ENCODE measurements at places on chromosomes 12 and 14. TPM values are rescaled to one million over a fixed set of nuclear protein-coding genes. Genes with fewer than 3 reads are reported as not detected.

- no peak for DNase-seq
Observed at GRCh38 chr12:68665016-68665569, 21.7 kb upstream of the NUP107 start.

GRCh38 chr14:29716150-29716549 is 211.5 kb downstream of the PRKD1 start:
- no peak for DNase-seq

DNA sequence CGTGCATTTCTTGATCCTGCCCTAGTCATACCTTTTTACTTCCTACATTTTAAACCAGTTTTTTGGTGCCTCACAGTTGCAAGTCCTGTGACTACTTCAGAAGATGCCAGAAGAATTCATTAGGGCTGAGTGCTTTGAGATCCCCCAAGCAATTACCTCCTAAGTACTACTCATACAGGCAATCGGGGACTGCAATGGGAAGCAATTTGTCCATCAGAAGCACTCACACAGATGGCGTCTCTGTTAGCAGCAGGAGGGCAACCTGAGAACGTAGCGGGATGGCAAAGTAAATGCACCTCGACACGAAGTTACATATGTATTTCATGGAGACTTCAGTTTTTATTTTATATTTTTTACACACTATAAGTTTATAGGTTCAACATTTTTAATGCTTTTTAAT is 188.3 kb downstream of the CAPZA3 start:
- DNase-seq: no peak

DNA sequence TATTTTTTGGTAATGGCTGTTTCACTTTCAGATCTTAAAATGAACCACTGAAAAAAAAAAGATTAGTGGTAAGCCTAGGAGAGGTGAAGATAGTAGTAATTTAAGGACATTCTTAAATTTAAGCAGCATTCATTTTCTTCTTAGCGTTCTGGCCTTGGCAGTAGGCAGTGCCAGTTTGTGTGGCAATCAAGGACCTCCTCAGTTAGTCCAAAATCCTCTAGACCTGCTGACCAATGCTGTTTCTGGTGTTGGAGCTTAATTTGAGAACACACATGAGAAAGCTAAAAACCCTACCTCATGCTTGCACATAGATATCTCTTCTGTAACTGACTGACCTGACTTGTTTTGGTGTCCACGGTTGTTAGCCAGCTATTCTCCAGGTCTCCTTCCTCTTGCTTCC is 219.8 kb upstream of the RGS6 start:
- no peak for DNase-seq

Gene IGF1
- not detected for total RNA-seq

Gene RNASE4
- total RNA-seq: 7.3 TPM

DNA sequence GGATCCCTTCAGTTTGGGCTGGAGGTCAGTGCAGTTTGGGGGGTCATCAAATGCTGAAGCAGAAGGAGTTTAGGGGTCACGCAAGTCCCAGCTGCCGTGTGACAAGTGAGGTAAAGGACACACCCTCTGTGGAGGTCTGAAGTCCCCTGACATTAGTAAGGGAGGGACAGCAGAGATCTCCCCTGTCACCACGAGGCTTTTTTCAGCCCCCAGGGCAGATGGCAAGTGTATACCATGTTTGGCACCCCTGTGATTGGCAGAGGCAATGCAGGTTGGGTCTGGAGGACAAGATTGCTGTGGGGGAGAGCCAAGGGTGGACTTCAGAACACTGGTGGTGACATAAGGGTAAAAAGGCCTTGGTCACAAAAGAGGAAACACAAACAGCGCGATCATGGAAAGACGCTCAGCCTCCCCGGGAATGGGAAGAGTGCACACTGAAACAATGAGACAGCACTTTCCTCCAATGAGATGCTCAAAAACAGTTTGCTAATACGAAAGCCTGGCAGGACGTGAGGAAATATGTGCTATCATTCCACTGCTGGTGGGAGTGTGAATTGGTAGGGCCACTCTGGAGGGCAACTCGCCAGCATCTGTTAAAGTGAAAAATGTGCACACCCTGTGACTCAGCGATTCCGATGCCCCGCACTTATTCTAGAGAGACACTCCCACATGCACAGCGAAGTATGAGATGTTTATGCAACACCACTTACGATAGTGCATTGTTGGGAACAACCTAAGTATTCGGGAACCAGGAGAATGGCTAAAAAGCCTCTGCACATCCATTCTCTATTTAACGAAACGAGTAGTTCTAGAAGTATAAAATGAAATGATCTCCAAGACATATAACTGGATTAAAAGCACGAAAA is 14.4 kb upstream of the CD27 start:
- peak; percentile 64 for DNase-seq

DNA sequence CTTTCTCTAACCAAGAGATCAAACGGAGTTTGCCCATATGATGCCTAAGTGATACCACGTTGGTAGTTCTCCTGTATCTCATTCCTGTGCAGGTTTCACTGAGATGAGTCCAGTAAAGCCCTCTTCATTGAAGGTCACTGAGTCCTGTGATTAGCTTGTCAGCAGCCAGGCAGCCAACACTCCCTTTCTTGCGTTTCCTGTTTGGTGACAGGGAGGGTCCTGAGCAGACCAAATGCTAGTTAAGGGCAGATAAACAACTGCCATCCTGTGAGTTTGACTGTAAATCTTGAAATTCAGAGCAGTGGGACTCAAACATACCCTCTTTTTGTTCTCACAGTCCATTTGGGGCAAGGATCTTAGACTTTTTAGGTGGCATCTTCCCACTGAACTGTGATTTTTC is 39.4 kb downstream of the ZNF641 start:
- no peak for DNase-seq

GRCh38 chr12:25958428-25959070 is at the start of gene RASSF8:
RASSF8 (plus strand) TSS chr12:25958682; CDS start chr12:26055344, 96,662 bp downstream.
- DNase-seq: peak; percentile 80
